Mammary microvascular endothelial cell (primary cell): ENCODE measurements at places on chromosomes 3 and 15. TPM values are rescaled to one million over a fixed set of nuclear protein-coding genes. Genes with fewer than 3 reads are reported as not detected.

Gene POLR2H
- 86.7 and 105 TPM in 2 replicates for total RNA-seq

Gene MBNL1
- 334 and 355 TPM in 2 replicates for total RNA-seq

Gene IQCH
- total RNA-seq: 1.1 and 1.7 TPM in 2 replicates

Gene CSTA
- not detected in 2 replicates for total RNA-seq

Gene CSPG5
- 0.07 TPM in 1 of 2 replicates, not detected in the other for total RNA-seq

Gene SLC24A5
- not detected in 2 replicates for total RNA-seq

Gene MTFMT
- total RNA-seq: 25.8 and 34.2 TPM in 2 replicates

Gene GATM
- 0.13 and 0.69 TPM in 2 replicates for total RNA-seq
